ENCODE measurements at places on chromosomes 16 and 17.

- no peak for DNase-seq
These were observed 8.6 kb upstream of the AKTIP start for GRCh38 chr16:53511403-53512280.

- DNase-seq: no peak
These were observed 322.5 kb downstream of the PMP22 start for GRCh38 chr17:14942526-14943190.

GRCh38 chr16:89478576-89479221 lies 11.7 kb downstream of the ANKRD11 start:
- no peak for DNase-seq

- DNase-seq: no peak
These were observed 16.3 kb downstream of the LIG3 start for GRCh38 chr17:34996422-34997285.

GRCh38 chr17:73340093-73340596 lies 28.3 kb upstream of the CDC42EP4 start:
- no peak for DNase-seq

DNA sequence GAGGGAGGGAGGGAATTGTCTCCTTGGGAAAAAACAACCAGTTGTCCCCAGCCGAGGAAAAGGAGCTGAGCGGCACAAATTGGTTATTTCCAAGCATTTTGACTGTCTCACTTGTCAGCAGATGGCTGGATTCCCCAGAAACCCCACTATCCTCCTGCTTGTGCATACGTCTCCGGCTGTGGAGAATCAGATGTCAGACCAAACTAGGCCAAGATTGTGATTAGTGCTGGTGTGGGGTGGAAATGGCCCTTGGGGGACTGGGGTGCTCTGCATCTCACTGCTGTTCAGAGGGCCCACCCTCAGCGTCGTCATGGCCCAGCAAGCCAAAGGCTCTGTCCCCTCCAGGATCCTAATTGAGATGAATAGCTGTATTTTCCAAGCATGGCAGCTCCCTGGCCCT lies 131.7 kb upstream of the HSBP1 start:
- no peak for DNase-seq

All from breast epithelium (tissue), 4 donors.